ENCODE measurements at places on chromosomes 7 and 10. TPM values are rescaled to one million over a fixed set of nuclear protein-coding genes. Genes with fewer than 3 reads are reported as not detected.

STAMBPL1 gene
- total RNA-seq, result 74.8 TPM

GRCh38 chr10:8189458-8189857, 135.0 kb downstream of the GATA3 start:
- no peak for DNase-seq

DNA sequence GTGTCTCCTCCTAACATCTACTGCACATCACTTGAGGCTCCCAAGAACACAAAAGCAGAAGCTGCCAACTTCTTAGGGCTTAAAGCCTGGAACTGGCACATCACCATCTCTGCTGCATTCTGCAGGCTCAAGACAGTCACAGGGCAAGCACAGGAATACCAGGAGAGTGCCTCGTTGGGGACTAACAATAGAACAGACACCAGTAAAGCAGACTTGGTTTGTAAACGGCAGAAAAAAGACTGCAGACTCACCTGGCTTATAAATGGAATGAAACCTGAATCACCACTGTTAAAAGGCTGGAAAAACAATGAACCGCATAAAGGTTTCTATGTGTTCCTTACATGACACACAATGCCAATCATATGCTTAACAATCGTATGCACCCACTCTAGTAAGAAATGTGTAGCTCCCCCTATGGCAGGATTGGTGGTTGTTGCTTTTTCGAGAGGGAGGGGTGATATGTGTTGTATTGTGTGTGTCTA, 12.8 kb downstream of the RHEB start:
- DNase-seq, result no peak

DNA sequence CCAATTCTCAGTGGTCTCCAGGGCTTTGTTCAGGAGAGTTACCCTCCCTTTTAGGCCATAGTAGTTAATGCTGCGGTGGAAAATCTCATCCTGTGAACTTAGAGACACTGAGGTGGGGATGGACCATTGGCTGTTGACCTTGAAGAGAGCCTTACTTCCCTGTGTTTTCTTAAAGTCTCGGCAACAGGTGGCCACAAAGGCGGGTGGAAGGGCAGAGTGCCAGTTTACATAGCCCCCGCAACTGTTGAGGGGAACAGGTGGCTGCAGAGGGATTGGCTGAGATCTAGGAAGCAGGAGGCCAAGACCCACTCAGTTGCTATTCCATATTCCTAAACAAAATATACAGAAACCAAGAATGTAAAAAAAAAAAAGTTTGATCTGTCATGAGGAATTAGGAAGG, 160.6 kb downstream of the ST7 start:
- DNase-seq, result no peak

GRCh38 chr7:149310113-149310836, 48.3 kb downstream of the ZNF783 start:
- no peak for DNase-seq

DNA sequence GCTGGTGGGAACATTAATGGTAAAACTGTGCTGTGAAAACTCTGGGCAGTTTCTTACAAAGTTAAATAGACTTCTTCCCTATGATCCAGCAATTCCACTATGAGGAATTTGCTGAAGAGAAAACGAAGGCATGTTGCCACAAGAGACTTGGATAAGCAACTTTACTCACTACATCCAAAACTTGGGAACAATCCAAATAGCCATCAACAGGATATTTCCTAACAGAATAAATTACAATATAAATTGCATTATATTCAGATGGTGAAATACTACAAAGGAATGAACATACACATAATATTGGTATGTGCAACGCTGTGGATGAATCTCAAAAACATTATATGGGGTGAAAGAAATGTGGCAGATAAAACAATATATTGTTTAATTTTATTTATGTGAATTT, 21.4 kb upstream of the MKI67 start:
- DNase-seq, result no peak

PRSS37 gene
- total RNA-seq, result not detected

DNA sequence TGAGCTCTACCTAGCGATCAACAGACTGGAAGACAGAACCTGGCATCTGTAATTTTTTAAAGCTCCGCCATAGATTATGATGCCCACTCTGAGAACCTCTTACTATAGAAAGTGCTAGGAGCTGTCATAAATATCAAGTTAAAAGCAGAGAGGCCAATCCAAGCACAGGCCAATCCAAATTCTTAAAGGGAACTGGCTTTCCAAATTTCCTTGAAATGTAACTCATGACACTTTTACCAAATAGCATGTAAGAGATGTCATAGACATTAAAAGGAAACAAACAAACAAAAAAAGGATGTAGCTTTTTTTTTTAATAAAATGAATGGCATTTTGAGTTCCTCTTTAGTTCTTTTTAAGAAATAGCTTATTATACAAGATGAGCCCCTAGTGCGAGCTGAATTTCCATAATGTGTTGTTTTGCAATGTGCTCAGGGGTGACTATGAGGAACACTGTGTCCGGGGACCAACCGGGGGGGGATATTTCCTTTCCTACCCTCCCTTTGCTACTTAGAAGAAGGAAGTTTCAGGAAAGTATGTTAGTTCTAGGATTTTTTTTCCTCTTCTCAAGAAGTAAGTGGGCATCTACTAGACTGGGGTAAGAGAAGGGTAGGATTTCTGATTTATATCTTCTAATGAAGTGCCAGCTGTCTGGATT, 23.7 kb upstream of the MRC1 start:
- no peak for DNase-seq

- no peak for DNase-seq
These were observed 14.9 kb downstream of the HIPK2 start for GRCh38 chr7:139762886-139763285.

Measured in transverse colon (tissue), 4 donors.